AG08395 (cell line): ENCODE measurements at places on chromosomes 5 and 9.

GRCh38 chr5:42026446-42026845 lies 101.4 kb downstream of the FBXO4 start:
- DNase-seq: no peak

- no peak for DNase-seq
Observed at GRCh38 chr5:171032435-171032973, 170.7 kb downstream of the RANBP17 start.

- no peak for DNase-seq
Observed at GRCh38 chr5:154520861-154521453, 42.9 kb upstream of the HAND1 start.

DNA sequence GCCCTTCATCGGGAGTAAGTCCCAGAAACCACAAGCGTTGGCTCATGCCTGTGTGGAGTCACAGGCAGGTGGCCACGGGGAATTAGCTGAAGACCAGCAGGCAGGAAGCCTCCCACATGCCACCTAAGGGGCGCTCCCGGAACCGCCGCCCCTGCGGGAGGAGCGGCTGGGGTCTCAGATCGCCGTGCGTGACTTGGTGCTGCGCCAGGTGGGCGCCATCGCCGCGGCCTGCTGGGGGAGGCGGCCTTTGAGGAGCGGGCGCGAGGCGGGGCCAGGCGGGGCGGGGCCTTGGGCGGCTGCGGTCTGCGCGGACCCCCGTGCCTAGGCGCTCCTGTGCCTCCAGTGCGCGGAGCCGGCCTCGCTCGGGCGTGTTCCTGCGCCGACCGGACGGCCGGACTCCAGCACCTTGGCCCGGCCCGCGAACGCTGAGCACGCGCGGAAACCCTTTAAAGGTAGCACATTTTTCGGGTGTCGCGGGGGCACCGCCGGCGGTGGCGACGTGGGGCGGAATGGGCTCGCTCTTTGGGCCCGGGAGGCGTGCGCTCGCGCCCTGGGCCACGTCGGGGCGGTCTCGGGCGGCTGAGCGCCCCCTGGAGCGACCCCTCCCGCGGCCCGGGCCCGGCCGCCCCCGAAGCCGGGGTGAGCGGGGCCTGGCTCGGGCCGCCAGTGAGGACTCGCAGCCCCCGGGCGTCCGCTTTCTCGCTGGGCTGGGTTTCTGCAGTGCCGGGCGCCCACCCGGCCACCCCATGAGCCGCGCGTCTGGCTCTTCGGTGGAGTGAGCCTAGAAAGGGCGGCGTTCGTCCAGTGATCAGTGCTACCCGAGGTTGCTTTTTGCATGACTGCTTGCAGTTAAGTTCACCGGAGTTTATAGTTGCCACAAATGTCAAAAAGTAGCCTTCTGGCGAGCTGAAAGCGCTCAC lies 24.5 kb downstream of the LECT2 start:
- no peak for DNase-seq

GRCh38 chr5:135192351-135192750 lies 158.3 kb upstream of the PITX1 start:
- DNase-seq: no peak

- DNase-seq: no peak
Observed at GRCh38 chr9:111250875-111251842, 78.9 kb downstream of the OR2K2 start.

GRCh38 chr5:15105799-15106393 lies 234.3 kb upstream of the ANKH start:
- peak; percentile 76 for DNase-seq

DNA sequence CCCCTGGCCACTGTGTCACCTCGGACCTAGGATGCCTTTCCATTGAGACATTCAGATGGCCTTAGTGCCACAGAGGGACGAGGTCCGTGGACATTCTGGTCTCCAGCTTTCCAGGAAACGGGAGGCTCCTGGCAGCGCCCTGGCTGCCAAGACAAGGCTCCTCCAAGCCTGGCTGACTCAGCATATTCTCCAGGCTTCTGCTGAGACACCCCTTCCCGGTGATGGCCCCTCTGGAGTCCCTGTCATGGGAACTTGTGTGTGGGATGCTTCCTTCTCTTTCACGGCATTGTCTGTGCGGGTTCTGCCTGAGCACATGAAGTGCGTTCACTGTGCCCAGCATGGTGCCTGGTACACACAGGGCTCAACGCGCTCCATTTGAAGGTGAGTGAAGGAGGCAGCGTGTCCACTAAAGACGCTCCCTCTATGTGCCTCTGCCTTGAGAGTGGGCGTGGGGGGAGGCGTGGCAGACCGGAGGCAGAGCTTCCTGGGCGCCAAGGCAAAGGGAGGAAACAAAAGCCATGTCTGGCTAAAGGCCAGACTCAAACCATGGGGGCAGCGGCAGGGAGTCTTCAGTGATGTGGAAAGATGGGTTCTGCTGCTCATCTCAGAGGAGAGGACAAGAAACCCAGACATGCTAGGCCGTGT lies 46.4 kb upstream of the PRRC2B start:
- DNase-seq: no peak

GRCh38 chr9:96009690-96010472 lies 134.4 kb downstream of the ERCC6L2 start:
- no peak for DNase-seq

GRCh38 chr5:94243612-94244011 lies 374.8 kb downstream of the KIAA0825 start:
- DNase-seq: peak; percentile 55

DNA sequence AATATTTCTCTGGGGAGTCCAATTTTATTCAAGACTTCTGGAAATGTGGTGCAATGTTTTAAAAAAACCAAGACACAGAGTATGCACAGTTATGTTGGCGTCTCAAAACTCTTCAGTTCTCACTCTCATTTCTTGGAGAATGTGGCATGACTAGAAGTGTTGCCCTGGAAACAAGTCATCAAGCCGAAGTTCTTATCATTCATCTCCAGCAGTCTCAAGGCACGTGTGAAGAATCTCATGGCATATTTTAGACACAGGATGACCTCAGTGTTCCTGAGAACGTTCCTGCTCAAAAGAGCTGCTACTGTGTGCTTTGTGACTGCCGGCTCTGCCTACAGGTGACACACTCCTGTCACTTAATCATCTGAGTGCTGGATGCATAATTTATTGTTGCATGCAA lies 147.4 kb upstream of the IRX4 start:
- DNase-seq: no peak

DNA sequence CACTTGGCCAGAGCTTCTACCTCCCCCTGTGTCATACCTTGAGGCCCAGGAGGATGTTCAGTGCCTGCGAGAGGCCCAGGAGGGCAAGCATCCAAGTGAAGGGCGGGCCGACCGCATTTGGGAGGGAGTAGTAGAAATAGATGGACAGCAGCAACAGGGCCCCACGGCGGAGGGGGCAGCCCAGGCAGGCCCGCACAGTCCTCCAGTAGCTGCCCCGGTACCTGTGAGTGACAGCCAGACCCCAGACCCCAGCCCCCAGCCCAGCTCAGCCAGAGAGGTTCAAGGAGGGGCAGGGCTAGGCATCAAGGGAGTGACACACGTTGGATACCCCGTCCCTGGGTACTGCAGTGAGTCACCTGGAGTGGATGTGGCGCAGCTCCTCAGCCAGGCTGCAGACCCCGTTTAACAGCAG lies 1.4 kb downstream of the STING1 start:
- DNase-seq: peak; percentile 48
